ENCODE measurements at places on chromosomes 2 and 18.

- DNase-seq: no peak
Measured at GRCh38 chr2:168773719-168774521, 28.5 kb upstream of the NOSTRIN start.

- DNase-seq: peak; percentile 45
Measured at GRCh38 chr2:101113441-101114267, 37.5 kb downstream of the TBC1D8 start.

DNA sequence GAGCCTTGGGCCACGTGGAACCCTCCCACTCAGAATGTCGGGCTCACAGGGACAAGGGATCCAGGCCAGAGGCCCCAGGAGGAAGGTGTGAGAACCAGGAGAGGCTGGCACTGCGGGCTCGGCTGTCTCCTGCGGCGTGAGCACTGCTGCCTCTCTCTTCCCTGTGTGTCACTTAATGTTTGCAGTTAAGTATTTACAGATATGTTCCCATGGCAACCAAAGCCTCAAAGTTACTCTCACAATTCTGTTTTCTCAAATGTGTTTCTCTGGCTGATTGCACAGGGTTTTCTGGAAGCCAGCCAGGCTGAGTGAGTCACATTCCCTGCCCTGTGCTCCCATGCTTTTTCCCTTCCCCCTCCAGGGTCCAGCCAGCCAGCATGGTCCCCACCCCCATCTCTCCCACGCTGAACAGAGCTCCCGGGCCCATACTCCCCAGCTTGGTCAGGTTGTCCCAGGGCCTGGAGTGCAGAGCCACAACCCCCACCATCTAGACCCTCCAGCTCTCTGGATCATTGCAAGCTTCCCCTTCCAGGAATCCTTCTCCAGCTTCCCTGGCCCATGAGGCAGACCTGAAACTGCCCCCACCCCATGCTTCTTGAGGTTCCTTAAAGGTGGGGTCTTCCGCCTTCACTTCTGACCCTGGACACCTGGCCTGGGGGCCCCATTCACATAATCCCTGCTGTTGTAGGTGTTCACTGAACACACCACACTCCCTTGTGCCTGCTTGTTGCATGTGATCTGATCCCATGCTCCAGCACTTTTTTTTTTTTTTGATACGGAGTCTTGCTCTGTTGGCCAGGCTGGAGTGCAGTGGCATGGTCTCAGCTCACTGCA, 265.9 kb downstream of the CELF4 start:
- DNase-seq: peak; percentile 88

DNA sequence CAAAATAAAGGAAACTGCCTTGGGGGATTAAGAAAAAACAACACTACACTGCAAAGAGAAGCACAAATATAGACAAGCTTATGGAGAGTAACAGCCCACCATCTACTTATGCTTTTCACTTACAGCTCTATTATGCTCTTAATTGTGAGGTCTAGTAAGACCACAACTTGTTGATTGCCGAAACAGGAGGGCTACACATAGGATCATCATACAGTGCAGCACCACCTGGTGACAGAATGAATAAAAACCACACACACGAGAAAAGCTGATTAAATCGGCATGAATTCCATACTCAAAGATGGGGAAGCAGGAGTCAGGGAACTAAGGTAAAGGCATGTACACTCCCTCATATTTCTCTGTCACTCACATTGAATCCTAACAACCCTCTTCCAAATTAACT, 259.2 kb downstream of the IKZF2 start:
- no peak for DNase-seq

GRCh38 chr2:150403457-150403856, 84.0 kb downstream of the RND3 start:
- no peak for DNase-seq
